Activated CD8-positive, alpha-beta memory T cell treated with anti-CD3 and anti-CD28 coated beads for 48 hours (primary cell): ENCODE measurements at places on chromosomes 6 and 20.

GRCh38 chr6:55108134-55109130, 65.9 kb upstream of the HCRTR2 start:
- no peak for DNase-seq

- DNase-seq: no peak
Observed at GRCh38 chr6:136506124-136506799, 44.0 kb downstream of the MAP7 start.

DNA sequence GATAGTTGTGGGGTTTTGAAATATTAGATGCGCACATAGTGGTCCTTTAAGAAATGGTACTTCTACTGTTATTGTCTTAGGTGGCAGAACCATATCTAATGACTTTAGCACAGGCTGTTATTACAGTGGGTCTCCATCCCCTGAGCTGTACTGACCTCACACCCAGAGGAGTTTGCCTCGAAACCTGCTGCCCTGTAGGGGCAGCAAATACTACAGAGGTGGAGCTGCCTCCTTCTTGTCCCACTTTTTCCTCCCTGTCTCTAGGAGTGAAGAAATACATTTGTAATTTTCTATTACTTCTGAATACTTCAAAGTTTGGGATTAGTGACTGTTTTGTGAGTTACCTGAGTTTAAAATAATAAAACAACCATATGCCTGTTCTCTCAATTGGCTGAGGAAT, 8.2 kb downstream of the TRIM31 start:
- DNase-seq: no peak

DNA sequence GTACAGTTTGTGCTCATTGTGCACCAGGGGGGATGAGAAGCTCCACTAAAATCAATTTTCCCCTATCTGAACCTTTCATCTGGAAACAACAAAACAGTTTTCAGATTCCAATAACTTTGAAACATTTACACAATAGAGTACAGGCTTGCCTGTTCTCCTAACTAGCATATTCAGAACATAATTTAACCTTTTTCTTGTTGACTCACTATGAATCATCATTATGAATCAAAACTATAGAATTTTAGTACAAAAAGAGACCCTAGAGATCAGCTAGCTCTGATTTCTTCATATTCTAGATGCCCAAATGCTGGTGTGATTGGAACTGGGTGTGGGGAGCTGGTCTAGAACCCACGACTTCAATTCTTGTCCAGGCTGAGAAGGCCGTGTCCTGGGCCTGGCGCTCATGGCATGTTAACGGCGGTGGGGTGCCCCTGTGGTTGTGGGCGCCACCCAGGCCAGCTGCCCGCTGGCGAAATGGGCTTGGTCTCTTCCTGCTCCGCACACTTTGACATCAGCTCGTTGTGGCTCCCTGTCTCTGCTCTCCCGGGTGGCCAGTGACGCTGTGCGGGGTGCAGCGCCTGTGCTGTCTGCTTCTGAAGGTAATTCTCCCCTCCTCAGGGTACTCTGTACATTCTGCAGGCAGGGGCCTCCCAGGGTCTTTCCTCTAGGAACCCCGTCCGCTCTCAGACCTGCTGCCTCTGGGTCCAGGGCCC, 29.9 kb upstream of the AGPAT4 start:
- no peak for DNase-seq

DNA sequence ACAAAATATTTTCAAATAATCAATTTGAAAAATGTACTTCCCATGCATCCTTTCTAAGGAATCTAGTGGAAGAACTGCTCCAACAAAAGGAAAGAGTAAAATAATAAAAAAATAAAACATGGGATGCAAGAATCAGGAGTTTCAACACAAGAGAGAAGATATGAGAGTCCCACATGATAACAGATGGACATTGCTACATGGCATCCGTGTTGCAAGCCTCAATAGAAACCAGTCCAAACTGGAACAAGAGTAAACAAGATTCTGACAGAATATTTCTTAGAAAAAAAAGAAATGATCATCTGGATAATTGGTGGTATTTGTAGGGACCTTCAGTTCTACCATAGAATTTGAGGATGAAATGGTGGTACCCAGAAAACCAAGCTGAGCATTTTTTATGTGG, 186.8 kb downstream of the FRK start:
- DNase-seq: no peak

GRCh38 chr6:25389471-25389870, 110.3 kb downstream of the CARMIL1 start:
- DNase-seq: no peak

DNA sequence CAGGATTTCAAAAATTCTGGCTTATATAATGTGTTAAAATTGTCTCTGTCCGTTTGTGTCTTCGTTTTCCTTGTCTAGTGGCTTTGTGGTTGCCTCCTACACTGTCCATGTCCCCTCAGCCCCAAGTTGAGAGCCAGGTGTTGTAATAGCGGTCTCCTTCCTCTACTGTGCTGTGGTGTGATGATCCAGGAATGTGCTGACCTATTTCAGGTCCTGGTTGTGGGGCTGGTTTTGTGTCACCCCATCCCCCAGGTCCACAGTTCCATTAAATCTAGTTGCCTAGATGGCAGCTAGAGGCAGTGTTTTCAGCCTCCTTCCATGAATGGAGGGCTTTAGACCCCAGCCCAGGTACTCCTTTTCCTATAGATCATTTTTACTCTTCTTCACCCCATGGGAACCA, 128.7 kb downstream of the DNAH8 start:
- no peak for DNase-seq

DNA sequence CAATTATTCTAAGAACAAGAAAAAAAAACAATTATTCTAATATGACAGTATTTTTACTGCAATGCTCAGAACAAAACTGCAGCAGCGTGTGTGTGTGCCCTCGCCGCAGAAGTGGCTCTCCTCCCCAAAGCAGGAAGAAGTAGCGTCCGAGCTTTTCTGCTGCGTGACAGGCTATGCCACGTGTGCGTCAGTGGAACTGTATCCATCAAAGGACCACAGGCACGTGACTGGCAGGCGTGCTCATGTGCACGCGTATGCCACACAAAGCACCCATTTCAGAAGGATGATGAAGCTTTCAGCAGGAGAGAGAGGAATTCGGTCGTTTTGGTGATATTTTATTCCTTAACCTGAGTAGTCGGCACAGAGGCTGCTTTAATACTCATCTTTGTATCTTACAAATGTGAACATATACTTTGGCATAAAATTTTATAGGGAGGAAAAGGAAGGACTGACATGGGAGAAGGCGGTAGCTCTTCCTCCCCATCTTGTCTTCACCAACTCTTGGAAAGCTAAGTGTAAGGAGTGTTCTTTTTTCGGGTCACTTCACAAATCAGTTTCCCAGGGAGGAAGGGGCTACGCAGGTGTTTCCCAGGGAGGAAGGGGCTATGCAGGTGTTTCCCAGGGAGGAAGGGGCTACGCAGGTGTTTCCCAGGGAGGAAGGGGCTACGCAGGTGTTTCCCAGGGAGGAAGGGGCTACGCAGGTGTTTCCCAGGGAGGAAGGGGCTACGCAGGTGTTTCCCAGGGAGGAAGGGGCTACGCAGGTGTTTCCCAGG, 3.4 kb downstream of the TCFL5 start:
- DNase-seq: no peak

DNA sequence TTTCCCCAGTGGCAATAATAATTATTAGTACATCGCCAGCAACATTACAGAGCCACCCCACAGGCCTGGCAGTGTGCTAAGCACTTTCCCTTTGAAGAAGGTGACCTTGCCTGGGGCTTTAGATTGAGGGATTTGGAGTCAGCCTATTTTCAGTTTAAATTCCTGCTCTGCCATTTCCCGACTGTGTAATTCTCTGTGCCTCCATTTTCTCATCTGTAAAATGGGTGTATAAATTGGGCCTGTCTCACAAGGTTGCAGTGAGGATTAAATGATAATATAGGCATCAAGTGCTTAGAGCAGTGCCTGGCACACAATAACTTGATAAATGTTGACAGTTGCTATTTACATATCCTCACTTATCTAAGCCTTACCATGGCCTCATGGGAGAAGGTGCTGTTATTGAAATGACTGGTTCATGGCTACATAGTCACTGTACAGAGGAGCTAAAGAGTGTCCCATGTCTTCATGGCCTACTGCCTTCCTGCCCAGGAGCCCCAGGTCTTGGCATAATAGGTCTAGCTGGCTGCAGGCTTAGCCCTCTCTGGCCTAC, 5.1 kb upstream of the SCRT2 start:
- DNase-seq: no peak

- no peak for DNase-seq
Observed at GRCh38 chr6:53437557-53438202, 88.9 kb upstream of the ELOVL5 start.

GRCh38 chr6:148969603-148970061, 222.8 kb downstream of the UST start:
- DNase-seq: no peak

- DNase-seq: no peak
Observed at GRCh38 chr6:150352321-150353296, 16.2 kb upstream of the IYD start.

DNA sequence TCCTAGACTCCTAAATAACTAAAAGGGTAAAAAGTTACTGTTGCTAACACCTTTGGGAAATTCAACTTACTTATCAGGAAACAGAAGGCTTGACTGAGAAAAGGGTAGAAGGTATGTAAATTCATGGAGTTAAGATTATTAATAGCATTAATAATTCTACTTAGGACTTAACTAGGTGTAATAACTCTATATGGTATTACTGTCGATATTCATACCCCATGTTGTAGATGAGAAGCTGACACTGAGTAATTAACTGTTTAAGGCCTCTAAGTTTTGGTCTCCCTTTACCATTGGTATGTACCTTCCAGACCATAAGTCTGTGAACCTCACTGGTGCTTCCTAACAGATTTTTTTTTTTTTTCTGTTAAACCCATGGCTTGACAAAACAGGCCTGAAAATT, 15.4 kb downstream of the GLO1 start:
- DNase-seq: no peak

DNA sequence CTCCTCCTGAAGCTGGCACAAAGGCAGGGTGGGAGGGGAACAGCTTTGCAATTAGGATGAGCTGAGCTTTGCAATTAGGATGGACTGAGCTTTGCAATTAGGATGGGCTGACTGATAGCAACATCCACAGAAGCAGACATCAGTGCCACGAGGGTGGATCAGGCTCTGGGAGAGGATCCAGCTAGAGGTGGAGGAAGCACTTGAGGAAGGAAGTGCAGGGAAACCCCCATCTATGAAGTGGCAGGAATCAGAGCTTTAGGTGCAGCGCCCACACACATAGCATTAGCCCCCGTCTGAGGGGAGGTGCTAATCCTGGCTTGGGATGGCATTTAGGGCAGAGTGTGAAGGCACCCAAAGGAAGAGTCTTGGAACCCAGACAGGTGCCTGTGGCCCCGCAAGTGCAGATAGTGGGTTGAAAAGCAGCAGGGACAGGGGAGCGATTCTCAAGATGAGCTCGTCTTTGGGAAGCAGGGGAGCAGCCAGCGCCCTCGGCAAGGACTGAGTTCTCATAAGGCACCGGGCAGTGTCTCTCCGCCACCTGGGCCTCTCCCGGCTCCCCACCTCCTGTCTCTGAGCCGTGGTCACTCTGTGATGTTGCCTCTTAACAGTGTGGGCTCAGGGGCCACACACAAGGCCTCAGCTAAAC, 12.0 kb upstream of the THBS2 start:
- DNase-seq: no peak

DNA sequence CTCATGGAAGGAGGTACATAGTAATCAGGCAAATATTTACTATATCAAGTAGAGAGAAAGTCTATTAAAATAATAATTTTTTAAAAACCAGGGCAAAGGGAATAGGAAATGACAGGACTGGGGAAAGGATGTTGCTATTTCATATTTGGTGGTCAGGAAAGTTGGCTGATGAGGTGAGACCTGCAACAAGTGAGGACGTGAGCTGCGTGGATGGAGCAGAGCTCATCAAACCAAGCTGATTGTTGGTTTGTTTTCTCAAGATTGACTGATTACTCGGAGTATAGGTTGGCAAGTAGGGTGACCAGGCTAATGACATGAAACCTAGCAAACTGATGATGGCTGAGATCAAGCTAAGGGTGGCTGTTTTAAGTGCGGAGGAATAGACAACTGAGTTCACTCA, 6.0 kb downstream of the GJA1 start:
- DNase-seq: no peak

- no peak for DNase-seq
Observed at GRCh38 chr20:59455402-59456341, 148.7 kb upstream of the PHACTR3 start.

- DNase-seq: no peak
Observed at GRCh38 chr20:6029538-6029937, 24.3 kb downstream of the LRRN4 start.

DNA sequence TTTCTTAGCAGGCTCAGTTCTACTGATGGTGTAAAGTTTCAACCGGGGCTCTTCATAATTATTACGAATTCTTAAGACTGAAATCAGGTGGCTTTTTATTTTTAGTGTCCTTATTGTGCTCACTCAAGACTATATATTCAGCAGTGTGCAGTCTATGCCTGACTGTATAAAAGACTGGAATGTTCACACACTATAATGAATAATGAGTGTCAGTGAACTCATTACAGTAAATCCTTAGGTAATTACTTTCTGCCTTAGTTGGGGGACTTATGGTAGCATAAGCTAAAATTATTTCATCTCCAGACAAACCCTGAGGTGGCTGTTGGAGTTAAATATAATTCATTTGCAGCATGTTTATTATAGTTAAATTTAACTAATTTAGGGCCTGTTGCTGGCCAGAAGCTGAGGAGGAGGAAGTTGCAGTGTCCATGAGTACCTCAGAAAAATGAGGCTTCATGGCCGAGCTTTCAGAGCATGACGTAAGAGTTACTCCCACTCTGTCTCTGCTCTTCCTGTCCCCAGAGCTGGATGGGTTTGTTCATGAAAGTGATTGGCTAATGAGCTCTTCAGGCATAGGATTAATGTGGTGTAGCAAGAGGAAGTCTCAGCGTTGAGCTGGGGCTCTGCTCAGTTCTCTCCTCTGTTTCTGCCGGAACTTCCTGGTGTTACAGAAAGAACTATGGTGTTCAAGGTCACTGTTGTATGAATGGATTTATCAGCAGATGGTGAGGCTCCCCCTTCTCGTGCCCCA, 335.7 kb downstream of the NRN1 start:
- DNase-seq: no peak

- no peak for DNase-seq
Observed at GRCh38 chr6:53795340-53795701, 516 bp downstream of the LRRC1 start.

DNA sequence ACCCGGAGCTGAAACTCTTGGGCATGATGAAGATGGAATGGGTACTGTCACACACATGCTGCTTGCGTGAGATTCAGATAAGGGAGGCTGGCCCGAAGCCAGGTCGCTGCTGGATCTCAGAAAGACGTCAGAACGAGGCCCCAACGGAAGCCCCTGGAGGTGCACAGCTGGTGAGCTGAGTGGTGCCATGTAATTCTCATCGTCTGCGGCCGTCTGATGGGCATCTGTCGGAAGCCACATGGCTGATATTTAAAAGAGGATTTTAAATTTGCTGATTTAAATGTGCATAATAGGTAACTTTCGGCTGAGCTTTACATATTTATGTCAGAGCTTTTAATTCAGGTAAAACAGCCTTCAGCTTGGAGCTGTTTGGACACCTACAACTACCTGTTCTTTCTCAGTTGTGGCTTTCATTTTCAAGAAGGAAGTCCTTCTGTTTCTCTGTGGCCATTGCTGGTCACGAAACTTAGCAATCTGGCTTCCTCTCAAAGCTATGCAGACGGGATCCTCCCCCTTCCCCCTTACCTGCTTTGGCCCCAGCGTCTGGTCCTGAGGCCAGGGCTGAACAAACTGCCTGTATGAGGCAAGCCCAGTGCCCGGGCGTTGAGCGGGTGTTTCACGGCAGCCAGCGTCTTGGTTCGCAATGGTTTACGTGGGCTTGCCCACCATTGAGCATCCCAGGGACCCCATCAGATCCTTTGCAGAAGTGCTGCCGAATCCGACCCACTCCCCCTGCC, 9.2 kb downstream of the SLCO4A1 start:
- DNase-seq: peak; percentile 48
